Midbrain (tissue), 1 donor: ENCODE measurements at places on chromosomes 4 and X.
A peak's percentile ranks its signal among the peaks of the same experiment; 100 is the strongest.

- DNase-seq: no peak
Observed at GRCh38 chr4:153553819-153554170, 87.6 kb downstream of the TMEM131L start.

DNA sequence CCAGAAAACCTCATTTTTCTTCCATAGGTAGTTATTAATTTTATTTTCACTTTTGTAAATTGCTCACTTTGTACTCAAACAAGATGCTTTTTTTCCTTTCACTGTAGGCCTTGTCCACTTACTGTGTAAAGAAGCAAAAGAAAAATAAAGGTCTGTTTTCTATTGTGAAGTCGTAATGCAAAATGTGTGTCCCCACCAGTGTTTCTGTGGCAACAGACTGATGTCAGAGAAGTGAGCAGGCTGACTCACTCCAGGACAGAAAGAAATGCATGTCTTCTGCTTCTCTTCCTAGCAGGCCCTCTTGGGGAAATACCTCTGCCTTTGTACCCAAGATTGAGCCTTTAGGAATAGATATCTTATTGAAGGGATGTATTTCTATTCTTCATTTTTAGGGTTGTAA is 30.3 kb downstream of the INPP4B start:
- no peak for DNase-seq

- DNase-seq: no peak
Observed at GRCh38 chr4:102247041-102247440, 98.2 kb downstream of the SLC39A8 start.

- no peak for DNase-seq
Observed at GRCh38 chrX:120335289-120335688, 24.0 kb upstream of the TMEM255A start.

- DNase-seq: no peak
Observed at GRCh38 chr4:89949782-89950387, 55.2 kb downstream of the MMRN1 start.

DNA sequence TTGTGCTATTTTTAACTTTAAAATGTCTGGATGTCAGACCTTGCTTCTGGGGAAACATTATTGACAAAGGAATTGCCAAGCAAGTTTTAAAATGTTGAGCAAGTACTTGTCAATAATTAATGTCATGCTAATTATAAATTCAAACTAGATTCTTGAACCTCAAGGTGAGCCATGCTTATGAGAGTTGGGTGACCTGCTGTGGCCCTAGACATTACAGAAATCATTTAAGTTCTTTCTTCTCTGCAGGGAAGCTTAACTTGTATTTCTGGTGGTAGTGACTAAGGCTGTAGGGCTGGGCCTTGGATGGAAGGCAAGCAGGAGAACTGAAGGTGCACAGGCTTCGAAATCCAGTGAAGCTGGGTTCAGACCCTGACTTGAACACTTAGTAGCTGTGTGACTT is 14.8 kb upstream of the UCHL1 start:
- DNase-seq: no peak

DNA sequence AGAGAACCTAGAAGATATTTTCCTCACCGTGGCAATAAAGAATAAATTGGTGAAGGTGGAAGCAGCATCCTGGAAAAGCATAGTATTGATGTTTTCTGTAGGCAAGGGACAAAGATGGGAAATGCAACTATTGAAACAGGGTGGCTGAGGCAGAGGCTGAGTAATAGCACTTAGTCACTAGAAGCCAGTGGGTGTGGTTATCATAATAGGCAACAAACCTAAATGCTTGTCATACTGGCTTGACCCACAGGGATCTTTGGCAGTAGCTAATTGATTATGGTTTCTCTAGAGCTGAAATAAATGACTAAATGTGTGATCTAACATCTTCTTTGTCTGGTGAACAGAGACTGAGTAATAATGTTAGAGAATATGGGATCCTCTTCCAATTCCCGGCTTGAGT is 353.6 kb upstream of the RPS6KA3 start:
- no peak for DNase-seq

DNA sequence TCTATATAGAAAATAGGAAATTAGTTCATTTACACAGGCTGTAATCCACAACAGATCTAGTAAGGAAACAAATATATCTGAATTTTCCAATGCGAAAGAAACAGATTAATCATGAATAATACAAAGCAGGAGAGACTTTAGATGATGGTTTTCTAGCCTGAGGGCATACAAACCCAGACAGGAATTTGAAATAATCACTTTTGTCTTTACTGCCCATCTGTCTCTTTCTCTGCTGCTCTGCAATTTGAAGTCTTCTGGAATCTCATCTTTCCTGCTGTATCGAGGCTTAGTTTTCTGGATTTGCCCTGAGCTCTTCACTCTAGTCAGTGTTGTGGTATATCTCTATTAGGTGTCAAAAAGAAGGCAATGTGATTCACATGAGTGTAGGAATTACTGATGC is 711.8 kb upstream of the FAM241A start:
- DNase-seq: no peak

DNA sequence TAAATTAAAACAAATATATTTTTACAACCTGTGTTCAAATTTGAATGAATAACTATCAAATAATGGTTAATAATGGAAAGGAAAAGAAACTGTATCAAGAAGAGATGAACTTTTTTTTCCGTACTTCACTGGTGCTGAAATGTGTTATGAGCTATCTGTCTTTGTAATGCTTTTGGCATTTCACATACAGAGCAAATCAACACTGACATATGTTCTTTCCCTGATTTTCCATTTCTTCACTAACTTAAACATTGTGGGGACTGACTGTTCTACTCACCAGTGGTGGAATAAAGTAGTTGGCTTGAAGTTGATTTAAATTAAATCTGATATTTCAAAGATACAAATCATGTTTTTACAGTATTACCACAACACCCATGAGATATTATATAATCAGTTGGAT is 304.0 kb upstream of the BMP3 start:
- DNase-seq: no peak

DNA sequence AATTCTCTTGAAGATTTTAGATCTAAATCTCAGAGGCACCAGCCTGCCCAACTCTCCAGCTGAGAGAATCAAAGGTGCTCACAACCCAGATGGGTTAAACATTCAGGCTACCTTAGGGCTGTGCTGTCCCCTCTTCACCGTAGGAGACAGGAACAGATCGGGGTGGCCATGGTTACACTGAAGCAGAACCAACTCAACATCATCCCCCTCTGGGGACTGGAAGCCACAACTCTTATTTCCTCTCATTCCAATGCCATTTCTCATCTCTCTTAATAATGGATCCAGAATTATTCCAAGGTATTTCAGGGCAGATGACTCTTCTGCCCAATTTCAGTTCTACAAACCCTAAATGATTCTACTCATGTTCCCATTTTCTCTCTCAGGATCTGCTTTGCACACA is 109.7 kb downstream of the NKX6-1 start:
- no peak for DNase-seq

- no peak for DNase-seq
Observed at GRCh38 chr4:108502356-108502755, 118.0 kb upstream of the RPL34 start.

GRCh38 chr4:150439451-150439933 is 142.5 kb upstream of the MAB21L2 start:
- DNase-seq: no peak

GRCh38 chr4:113951263-113951662 is 28.2 kb downstream of the ARSJ start:
- no peak for DNase-seq

DNA sequence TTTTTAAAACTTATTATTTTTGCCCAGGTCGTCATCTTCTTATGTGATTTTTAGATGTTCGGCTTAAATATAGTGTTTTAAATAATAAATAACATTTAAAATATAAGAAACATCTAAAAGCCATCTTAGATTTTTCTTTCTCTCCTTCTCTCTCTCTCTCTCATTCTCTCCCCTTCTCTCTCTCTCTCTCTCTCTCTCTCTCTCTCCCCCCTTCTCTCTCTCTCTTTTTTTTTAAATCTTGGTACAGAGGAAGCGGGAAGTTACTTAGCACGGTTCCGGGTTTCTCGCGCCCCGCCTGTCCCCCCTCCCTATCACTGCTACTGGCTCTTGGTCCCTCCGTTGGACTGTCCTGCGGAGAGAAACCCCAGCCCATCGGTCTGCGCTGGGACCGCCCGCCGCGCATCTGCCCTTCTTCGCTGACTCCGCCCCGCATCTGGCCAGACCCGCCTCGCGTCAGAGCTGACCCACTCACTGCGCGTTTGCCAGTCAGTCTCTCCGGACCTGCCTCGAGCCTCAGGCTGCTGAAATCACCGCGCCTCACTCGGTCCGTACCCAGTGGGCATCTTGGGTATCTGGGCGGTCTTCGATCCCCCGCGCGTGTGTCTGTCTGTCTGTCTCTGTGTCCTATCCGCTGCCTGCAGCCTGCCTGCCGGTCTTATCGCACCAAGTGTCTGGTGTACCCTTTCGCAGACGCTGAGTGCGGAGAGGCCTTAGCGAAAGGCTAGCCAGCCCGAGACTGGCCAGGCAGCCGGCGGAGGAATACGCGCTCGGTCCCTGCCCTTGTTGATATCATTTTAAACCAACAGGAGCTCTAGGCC is at the start of gene PABPC5:
TSS of gene PABPC5 (plus strand) at position 489 of the 818 bp plus-strand sequence. CDS start 739 bp downstream, outside the sequence.
- DNase-seq: peak; percentile 74
